ENCODE measurements at places on chromosomes 1 and 21.
A peak's percentile ranks its signal among the peaks of the same experiment; 100 is the strongest.

- no peak for DNase-seq
Observed at GRCh38 chr21:45471525-45472221, 66.7 kb downstream of the COL18A1 start.

DNA sequence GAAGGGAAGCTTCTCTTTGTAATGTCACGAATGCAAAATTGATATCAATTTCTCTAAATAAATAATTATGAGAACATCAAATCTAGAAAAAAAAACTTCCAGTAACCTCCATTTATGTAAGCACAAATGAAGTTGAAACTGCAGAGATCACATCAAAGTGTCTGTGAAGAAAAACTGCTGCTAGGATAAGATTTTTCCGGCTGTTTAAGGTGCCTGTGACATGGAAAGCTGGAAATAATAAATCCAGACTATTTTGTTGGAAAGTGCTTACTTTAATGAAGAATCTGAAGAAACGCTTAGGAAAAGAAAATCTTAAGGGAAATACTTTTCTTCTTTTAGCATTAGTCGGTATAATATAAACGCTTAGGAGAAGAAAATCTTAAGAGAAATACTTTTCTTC, 57.0 kb downstream of the CHRM3 start:
- DNase-seq = no peak

GRCh38 chr1:109790735-109791494, 27.2 kb upstream of the EPS8L3 start:
- peak; percentile 88 for DNase-seq

GRCh38 chr1:54750596-54750995, 13.7 kb downstream of the PARS2 start:
- no peak for DNase-seq

GRCh38 chr1:119294722-119295121, 73.9 kb upstream of the HAO2 start:
- DNase-seq = no peak

DNA sequence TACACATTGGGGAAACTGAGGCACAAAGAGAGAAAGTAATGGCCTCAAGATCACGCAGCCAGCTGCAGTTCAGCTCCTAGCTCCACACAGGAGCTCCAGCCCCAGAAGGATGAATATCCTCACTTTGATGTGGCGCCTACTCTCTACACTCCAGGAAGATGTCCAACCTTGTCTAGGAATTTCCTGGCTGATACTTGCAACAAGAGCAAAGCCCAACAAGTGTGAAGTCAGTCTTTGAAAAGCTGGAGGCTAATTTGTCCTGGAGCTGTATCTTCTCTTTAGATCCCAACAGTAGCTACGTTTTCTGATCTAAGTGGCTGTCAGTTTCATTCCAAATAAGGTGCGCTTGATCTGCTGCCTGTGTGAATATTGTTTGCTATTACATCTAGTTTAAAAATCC, 344.9 kb downstream of the PTPRU start:
- no peak for DNase-seq

- DNase-seq = peak; percentile 77
Observed at GRCh38 chr1:228471762-228472398, 15.3 kb upstream of the RNF187 start.
